ENCODE measurements at places on chromosomes 4 and X.

DNA sequence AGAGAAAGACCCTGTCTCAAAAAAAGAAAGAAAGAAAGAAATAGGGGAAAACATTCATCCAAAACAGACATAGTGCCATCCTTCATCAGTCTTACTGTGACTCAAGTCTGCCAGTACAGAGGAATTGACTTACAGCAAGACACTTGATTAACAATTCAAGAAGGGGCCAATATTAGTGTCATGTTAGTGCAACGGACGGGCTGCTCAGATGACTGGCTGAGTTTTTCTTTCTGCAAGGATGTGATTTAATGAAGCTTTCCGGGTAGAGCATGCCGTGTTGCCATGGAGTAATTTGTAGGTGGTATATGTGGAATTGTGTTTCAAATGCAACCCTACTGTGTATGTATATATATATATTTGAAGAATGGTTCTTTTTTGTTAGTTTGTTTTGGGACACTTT, 12.6 kb upstream of the MFAP3L start:
- no peak for DNase-seq

DNA sequence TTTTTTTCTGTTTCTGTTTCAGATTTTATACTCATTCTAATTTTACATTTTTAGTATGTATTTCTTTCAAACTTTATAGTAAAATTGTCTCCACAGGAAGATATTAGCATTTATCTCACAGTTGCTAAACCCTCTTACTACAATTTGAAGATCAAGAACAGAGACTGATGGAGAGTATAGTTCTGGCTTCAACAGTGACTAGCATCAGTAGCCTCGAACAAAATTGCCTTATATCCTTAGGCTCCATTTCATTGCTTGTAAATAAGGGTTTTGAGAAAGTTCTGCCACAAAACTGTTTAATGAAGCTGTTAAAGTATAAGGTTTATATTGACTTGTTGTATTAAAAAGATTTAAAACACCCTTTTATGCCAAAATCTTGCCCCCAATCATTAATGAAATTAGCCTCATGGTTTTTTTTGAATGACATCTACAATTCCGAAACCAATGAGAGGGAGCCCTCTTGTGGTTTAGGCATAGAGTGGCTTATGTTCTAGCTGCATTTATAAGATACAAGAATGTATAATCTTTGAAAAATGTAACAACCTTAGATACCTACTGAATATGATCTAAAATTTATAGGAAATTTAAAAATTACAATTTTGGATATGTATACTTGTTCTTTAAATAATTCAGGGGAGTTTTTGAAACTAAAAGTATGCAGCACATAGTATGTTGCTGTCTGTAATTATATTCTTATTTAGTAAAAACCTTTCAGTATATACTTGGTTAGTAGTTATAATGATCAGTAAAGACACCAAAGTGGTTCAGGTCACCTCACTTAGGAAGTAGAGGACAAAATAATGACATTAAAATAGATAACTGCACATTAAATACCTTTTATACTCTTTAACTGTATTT, 109.8 kb upstream of the HPGD start:
- no peak for DNase-seq

- DNase-seq: no peak
Measured at GRCh38 chr4:121278811-121279368, 101.9 kb downstream of the QRFPR start.

- no peak for DNase-seq
Measured at GRCh38 chrX:153877571-153878261, 8.3 kb downstream of the L1CAM start.

GRCh38 chr4:112093636-112094202, 51.5 kb upstream of the FAM241A start:
- DNase-seq: no peak

- no peak for DNase-seq
Measured at GRCh38 chr4:83370640-83370906, 35.9 kb upstream of the HPSE start.

- DNase-seq: no peak
Measured at GRCh38 chr4:14652522-14652921, 349.8 kb upstream of the CPEB2 start.

DNA sequence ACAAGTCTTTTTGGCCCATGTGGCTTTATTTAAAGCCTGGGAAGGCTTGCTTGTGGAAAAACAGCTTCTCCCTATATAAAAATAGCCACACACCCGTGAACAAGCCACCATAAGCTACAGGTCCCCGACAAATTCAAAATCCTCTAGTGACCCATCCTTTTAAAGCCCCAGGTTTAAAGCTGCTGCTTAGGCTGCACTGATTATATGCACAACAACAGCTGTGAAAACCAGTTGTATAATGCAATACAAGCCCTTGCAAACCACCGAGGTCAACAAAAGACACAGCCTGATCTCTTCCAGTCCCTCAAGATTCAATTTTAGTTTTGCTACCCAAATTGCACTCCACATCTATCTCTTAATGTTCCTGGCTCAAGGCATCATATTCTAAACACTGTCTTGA, 186.0 kb upstream of the WDFY3 start:
- DNase-seq: no peak

DNA sequence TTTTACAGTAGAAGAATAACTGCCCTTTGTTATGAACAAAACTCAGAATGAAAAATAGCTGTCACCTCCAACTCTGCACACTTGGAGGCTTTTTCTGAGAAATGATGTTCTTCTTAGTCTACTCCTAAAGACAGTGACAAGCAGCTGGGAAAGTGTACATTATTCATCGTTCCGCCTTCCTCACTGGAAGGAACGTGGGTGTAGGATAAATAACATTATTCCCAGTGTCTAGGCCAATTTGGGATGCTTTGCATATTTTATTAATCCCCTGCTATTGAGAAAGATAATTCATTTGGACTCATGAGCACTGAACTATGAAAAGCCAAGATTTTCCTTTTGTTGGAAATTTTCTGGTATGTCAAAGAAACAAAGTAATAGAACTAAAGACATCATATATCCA, 87.8 kb downstream of the VCX2 start:
- no peak for DNase-seq

DNA sequence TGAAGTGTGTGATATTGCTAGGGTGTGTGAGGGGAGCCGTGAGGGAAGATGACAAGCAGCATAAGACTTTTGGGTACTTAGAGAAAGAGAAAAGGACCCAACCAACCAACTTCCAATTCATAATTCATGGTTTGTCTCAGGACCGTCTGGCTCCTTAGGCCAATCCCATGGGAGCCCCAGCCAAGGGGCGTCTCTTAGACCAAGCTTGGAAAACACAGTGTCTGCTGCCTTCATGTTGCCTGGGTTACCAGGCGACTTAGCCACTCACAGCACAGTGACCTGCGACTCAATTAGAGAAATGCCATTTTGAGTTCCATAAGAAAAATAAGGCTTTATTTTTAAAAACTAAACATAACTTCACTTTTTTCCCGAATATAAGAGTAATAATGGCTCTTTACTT, 32.7 kb downstream of the BST1 start:
- no peak for DNase-seq

Measured in H54 (cell line).